Fibroblast of mammary gland (primary cell): ENCODE measurements at places on chromosomes 2 and 18.
A peak's percentile ranks its signal among the peaks of the same experiment; 100 is the strongest.

GRCh38 chr2:132484144-132484543, 67.5 kb downstream of the GPR39 start:
- no peak for DNase-seq

DNA sequence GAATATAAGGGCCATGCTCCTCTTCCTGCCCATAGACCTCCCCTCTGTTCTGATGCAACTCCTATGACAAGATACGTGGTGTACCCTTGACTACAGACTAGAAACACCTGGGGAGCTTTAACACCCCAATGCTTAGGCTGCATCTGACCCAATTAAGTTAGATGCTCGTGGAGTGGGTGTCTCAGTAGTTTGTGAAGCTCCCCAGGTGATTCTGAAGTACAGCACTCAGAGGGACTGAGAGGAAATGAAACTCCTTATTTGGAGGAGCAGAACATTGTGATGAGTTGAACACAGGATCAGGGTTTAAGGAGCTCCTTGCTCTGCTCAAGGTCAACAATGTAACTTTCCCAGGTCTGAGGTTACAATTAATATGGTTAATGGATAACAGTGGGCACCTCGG, 80.3 kb upstream of the TTC39C start:
- no peak for DNase-seq

DNA sequence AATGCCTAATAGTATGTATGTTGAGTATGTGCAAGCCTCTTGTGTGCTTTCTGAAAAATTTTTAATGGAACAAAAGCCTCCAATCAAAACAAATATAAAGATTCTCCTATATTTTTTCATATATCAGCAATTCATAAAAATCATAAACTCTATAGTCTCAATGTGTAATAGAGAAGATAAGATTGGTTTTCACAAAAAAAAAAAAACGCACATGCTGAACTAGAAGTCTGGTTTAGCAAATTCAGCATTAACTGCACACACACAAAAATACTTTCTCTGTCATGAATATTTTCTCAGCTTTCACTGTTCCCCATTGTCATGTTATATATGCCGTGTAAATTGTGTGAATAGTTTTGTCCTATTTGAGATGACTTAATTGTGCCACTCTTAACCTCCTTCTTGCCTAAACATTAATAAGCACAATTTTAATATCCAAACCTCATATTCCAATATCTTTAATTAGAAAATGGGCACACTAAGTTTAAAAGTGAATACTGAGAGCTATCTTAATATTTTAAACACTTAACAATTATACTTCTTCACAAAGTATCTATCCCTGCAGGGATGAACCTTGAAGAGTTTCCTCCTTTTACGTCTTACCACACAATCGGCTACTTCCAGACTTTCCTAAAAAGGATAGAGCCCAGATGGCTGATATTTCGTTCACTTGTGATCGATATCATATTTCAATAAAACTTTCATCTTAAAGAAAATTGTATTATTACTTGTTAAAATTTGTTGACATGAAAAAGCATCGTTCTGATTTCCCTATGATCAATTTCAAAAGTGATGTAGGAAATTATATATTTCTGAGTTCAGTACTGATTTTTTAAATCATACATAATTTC, 242.7 kb downstream of the TCF4 start:
- DNase-seq: no peak

DNA sequence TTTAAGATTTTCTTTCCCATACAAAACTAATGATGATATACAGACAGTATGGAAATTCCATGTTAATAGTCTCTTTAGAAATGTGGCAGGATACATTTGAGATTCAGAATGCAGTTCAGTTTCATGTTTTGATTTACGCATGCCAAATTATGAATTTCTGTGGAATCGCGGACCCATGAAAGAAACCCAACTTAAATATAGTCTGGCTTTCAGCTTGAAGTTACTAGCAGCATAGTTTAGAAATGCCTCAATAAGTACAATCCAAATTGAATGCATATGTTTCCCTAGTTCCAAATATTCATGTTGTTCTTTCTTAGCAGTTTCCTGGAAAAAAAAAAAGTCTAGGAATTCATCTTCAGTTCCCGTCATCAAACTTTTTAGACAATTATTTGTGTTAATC, 164.1 kb upstream of the RASGRP3 start:
- no peak for DNase-seq

GRCh38 chr2:41941831-41942230, 106.0 kb upstream of the PKDCC start:
- DNase-seq: no peak

GRCh38 chr2:94982675-94983074, 42.8 kb upstream of the MAL start:
- peak; percentile 7 for DNase-seq

GRCh38 chr2:148888003-148888501, 13.0 kb downstream of the KIF5C start:
- DNase-seq: no peak

- peak; percentile 36 for DNase-seq
Measured at GRCh38 chr2:161017780-161018470, 142.3 kb upstream of the TANK start.

DNA sequence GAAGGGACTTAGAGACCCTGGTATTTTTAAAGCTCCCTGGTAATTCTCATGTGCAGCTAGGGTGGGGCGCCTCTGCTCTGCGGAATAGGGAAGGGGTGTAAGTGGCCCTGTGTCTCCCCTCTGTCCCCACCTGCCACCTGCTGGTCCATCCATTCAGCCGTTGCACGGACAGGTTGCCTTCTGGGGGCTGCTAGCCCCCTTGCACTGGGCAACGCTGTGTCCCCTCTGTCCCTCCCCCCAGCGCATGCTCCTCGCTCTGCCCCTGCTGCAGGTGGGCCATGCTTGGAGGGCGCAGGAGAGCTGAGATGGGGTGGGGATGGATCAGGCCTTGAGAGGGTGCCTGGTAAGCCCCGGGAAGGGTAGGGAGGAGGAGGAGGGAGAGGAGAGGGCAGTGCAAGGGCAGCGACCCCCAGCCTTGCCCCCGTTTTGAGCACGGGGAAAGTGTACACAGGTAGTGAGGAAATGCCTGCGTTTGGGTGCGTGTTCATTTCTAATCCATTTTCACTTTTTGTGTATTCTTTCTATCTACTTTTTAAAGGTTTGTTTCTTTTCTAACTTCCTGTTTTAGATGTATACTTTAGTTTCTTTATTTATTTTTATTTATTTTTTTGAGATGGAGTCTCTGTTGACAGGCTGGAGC, 23.9 kb downstream of the RRM2 start:
- DNase-seq: no peak

DNA sequence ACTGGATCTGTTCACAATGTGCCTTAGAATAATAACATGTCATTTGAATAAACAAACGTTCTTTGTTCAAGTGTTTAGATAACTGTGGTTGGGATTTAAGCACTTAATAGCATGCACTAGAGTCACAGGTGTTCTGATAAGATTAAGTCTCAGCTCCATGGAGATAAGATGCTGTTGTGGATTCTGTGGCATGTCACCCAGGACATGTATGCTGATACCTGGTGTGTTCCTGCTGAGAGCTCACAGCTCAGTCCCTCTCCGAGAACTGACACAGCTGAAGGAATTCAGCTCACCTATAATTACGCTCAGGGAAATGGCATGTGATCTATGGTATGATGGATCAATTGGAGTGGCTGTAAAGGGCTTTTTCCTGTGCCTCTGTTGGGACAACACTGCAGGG, 75.4 kb upstream of the ST6GAL2 start:
- DNase-seq: no peak

- no peak for DNase-seq
Measured at GRCh38 chr2:232888099-232888836, 18.2 kb downstream of the SNORC start.

DNA sequence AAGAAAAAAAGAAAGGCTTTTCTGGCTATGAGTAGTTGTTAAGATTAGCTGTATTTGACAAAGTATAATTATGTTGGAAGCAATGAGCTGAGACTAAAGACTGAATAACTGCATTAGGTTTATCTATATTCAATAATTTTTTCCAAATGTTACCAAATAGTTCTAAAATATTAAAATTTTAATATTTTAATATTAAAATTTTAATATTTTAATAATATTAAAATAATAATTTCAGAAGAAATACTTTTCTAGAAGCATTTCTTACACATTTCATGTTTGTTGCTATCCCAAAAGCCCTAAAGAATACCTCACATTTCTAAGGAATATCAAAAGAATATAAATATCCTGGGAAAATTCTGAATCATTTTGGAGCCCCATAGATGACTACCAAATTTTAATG, 74.7 kb downstream of the LRP2 start:
- DNase-seq: no peak

DNA sequence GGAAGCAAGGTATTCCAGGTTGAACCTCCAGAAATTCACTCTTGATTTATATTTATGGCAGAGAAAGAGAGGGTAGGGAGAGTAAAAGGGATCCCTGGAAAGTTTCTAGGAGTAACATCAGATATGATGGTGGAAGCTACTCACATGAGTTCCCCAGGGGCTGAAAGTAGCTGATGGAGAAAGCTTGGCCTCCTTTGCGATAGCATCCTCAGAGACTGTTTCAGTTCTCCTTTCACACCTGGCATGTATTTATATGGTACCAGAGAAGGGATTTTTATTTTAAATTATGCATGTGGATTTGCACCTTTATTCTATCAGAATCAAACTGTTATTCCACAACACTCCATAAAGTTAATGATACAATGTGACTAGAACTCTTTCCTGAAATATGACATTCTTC, 126.3 kb upstream of the OSR1 start:
- DNase-seq: no peak

DNA sequence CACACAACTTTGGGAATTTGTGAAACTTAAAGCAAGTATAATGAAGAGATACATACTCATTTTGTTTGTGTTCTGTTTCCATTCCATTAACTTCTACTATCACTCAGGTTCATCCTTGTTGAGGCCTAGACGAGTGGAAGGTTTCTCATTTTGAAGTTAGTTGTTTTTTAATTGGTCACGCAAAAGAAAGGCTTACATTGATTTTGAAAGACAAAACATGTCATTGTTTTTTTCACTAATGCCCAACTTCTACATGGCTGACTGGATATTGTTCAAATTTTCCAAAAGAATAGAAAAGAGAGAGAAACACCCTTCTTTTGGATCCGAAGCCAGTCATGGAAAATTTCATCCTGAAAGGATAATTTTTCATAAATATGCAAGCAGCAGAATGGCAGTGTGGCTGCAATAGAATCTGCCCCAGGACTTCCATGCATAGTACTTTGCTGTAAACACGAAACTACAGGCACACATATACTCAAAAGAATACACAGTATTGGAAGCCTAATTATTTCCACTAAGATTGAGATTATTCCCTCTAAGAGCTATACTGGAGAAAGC, 27.4 kb downstream of the PRKCE start:
- no peak for DNase-seq

- DNase-seq: peak; percentile 51
Measured at GRCh38 chr2:216222650-216223352, 113.7 kb downstream of the XRCC5 start.

DNA sequence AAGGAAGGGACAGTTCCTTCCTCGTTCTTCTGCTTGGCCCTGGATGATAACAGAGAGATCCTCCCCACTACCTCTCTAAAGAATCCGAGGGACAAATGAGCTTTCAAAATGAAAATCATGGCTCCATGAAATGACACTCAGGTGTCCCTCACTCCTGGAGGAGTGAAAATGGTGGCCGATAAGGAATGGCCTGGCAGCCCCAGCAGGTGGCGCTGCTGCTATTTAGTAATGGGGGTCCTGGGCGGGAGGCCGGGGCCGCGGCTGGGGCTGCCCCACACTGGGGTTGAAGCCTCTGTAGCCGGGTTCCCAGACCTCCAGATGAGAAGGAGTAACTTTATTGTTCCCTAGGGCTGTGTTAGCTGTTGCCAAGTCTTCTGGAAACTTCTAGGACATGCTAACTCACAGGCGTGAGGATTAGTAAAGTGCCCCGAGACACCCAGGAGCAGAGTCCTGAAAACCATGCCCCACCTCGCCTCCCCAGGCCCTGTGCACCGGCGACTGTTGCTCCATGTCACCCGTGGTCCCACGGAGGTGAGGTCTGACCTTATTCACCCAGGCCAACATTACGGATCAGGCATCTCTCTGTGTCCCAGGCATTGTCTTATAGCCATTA, 138.0 kb downstream of the CTIF start:
- peak; percentile 51 for DNase-seq

DNA sequence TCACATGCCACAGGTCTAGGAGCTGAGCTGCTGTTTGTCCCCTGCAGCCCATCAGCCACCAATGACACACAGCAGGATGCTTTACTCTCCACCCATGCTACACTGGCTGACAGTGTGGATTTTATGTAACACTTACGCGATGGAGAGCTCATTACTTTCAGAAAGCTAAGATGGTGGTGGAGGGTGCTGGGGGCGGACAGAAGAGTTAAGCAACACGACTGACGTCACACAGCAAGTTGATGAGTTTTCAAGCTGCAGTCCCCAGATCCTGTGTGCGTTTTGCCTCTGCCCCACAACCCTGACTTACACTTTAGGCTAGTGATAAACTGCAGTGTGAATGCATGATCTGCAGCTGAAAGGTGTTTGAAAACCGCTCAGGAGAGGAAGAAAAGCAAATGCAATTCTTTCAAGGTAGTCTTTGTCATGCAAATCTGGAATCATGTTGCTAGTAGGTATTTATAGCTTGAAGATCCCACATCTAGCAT, 42.4 kb downstream of the MRPS5 start:
- peak; percentile 62 for DNase-seq

DNA sequence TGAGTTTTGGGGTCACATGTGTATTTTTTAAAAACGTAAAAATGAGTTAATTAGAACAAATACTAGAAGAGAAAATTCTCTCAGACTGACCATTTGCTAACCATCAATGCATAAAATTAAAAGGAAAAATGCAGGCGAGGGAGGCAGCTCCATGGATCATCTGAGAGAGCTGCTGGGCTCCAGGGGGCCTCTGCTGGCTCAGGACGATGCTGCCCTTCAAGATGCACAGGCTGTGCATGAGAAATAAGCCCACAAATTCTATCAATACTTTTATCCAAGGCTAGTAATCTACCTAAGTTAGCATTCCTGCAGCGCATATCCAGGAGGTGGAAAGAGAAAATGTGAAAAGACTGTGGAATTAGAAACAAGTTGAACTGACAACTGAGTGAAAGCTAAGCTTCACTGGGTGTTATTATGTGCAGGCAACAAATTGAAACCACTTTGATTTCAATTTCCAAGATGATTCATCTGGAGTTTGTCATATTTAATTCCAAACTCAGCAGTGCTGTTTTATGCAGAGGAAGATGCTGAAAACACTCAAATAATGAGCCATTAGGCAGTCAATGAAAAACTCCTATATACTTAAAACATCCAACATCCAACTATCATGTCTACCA, 261.1 kb downstream of the NBAS start:
- DNase-seq: no peak

GRCh38 chr2:149427387-149427786, 97.0 kb downstream of the LYPD6 start:
- no peak for DNase-seq

GRCh38 chr2:120403261-120403660, 57.3 kb downstream of the INHBB start:
- DNase-seq: no peak

DNA sequence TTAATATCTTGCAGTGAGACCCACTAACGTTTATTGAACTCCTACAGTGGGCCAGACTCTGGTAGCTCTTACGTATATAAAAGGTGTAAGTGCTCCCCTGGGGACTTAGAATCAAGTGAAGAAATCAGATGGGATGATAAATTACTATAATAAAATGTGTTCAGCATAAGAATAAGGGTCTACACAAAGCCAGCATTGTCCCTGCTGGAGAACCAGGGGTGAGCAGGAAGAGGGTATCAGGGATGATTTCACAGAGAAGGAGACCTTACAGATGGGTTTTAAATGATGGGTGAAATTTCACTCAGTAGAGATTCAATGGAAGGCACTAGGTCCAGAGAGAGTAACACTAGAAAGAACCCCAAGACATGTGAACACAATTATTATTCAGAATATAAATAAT, 20.7 kb downstream of the NRXN1 start:
- no peak for DNase-seq

GRCh38 chr2:145065342-145065741, 545.4 kb upstream of the ZEB2 start:
- DNase-seq: no peak
